ENCODE measurements at places on chromosomes 3 and 15. TPM values are rescaled to one million over a fixed set of nuclear protein-coding genes. Genes with fewer than 3 reads are reported as not detected.

- no peak for DNase-seq
These were observed 36.3 kb upstream of the PSMD6 start for GRCh38 chr3:64059484-64060175.

DNA sequence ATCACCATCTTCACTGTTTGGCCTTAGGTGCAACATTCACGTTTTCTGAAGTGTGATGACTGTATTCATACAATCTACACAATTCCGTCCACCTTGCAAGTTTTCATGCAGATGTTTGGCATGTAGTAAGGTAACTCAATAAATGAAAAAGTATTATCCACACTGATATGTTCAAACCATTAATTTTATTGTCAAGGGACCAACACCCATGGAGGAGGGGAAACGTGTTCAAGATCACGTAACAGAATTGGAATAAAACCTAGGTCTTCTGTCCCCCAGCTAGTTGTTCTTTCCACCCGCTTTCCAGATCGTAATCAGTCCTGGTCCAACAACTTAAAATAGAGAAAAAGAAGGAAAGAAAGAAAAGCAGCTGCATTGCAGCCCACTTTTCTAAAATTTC, 560.4 kb upstream of the MCTP2 start:
- no peak for DNase-seq

- DNase-seq = no peak
These were observed 167.5 kb downstream of the EBLN2 start for GRCh38 chr3:73228959-73229358.

Gene TMCO5A
- total RNA-seq = not detected

Data from K562 (cell line).